ENCODE measurements at places on chromosomes 1 and 21.

DNA sequence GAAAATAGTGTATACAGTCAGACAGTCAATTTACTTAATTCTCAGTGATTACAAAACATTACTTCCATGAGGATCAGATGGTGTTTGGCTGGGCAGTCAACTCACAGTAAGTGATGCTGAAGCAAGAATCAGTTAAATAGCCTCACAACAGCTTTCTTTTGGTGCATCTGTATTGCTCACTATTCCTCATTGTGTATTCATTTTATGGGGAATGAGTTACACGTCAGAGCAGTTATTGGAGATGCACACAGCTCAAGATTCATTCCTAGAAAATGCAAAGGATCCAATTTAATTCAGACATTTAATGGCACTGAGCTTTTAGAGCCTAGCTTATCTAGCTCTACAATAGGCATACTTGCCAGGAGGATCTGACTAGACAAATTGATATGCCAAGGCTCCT lies 150.6 kb downstream of the HS2ST1 start:
- DNase-seq, result no peak

GRCh38 chr1:4027492-4028138 lies 127.5 kb upstream of the C1orf174 start:
- DNase-seq, result no peak

DNA sequence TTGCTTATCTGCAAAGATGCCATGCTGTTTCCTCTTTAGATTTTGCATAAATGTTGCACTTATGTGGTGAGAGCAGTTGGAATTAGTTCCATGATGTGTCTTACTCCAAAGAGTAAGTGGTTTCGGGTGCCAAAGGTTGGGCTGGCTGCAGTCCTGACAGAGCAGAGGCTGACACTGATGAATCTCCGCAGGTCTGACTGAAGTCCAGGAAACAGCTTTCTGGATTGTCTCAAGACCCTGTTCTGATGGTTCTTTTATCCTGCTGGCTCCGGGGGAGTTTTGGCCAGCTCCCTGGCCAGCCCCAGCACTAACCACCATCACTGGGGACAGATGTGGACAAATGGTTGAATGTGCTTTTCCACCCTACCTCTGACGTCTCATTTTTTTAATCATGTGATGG lies 207.2 kb upstream of the KIAA0040 start:
- no peak for DNase-seq

DNA sequence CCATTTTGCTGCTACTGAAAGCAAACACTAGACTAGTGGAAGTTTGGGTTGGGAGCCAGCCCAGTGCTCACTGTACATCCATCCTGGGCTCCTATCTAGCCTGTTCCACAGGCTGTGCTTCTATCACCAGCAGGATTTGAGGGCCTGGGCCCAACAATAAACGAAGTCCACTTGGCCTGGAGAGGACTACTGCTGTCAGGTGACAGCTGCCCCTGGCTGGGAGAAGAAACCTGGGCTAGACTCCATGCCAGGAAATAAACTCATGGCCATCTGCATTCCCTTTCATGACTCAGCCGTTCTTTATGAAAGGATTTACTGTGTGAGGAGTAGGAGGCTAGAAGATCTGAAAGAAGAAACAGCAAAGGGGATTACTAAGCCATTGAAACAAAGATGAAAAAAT lies 35.5 kb downstream of the COLGALT2 start:
- DNase-seq, result peak; percentile 49

DNA sequence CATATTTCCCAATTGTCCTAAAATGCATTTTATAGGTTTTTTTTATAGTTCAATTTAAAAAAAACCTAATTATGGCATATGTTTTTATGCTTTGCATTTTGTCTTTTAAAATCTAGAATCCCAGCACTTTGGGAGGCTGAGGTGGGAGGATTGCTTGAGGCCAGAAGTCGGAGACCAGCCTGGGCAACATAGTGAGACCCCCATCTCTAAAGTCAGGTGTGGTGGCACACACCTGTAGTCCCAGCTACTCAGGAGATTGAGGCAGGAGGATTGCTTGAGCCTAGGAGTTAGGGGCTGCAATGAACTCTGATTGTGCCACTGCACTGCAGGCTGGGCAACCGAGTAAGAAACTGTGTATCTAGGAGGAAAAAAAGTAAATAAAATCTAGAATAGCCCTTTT lies 137.2 kb upstream of the POU3F1 start:
- no peak for DNase-seq

GRCh38 chr1:2180297-2181245 lies 14.0 kb downstream of the FAAP20 start:
- DNase-seq, result no peak

- no peak for DNase-seq
These were observed 66.1 kb upstream of the ATP1A1 start for GRCh38 chr1:116306840-116307442.

DNA sequence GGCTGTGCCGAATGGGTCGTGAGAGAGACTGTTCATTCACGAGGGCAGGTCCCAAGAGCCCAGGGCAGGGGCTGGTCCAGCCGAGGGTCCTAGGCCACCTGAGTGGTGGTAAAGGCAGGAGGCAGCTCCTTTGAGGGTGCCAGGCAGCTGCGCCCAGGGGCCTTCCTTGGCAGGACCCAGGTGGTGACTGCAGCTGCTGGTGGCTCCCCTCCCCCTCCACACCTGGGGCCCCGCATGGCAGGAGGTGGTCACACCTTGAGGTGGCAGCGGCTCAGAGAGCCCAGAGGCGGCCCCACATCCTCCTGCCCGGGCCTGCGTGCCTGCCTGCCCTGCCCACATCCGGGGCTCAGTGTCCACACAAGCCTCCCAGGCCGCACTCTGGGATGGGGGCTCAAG lies 9.8 kb upstream of the PLCH2 start:
- no peak for DNase-seq

- no peak for DNase-seq
These were observed 383.3 kb upstream of the KAZN start for GRCh38 chr1:14215151-14215550.

DNA sequence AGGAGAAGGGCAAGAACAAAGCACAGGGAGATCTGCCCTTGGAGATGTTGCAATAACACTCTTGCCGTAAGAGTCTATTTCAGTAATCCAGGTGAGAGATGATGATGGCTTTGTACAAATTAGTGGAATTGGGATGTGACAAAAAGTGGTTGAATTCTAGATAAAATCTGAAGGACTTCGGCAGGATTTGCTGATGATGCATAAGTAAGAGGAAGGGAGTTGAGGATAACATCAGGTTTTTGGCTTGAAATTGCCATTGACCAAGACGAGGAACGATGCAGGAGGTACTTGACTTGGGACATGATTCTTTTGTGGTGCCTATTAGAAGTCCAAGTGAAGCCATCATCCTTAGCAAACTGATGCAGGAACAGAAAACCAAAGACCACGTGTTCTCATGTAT lies 238.1 kb downstream of the GRIK1 start:
- DNase-seq, result no peak

DNA sequence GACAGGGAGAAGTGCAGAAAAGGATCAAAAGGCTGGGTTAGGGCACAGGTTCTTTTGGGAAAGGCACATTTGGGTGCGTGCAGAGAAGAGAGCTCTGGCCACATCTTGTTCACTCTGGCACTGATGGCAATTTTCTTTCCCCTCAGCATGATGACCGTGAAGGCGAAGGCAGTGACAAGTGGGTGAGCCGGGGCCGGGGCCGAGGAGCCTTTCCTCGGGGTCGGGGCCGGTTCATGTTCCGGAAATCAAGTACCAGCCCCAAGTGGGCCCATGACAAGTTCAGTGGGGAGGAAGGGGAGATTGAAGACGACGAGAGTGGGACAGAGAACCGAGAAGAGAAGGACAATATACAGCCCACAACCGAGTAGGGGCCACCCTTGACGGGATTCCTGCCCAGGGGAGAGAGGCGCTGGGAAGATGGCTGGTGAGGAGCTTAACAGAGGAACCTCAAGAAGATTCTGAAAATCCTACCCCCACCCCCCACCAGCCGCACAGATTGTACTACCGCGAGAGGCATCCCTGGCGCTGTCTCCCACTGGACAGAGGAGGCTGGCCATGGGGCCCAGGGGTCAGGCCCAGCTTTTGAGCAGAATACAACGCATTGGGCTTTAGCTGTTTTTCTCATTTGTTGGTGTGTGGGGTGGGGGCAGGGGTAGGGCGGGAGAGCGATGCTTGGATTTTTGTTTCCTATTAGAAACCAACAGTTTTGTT lies 2.4 kb upstream of the SH3D21 start:
- no peak for DNase-seq

- no peak for DNase-seq
These were observed 8.0 kb upstream of the BCAR3 start for GRCh38 chr1:93689521-93690223.

- DNase-seq, result peak; percentile 56
These were observed 11.6 kb downstream of the SCNN1D start for GRCh38 chr1:1291548-1292441.

- no peak for DNase-seq
These were observed 21.8 kb downstream of the TRPM2 start for GRCh38 chr21:44375281-44375651.

GRCh38 chr1:38027201-38028104 lies 14.9 kb downstream of the UTP11 start:
- no peak for DNase-seq

- no peak for DNase-seq
These were observed 211.4 kb upstream of the PKN2 start for GRCh38 chr1:88472714-88473113.

DNA sequence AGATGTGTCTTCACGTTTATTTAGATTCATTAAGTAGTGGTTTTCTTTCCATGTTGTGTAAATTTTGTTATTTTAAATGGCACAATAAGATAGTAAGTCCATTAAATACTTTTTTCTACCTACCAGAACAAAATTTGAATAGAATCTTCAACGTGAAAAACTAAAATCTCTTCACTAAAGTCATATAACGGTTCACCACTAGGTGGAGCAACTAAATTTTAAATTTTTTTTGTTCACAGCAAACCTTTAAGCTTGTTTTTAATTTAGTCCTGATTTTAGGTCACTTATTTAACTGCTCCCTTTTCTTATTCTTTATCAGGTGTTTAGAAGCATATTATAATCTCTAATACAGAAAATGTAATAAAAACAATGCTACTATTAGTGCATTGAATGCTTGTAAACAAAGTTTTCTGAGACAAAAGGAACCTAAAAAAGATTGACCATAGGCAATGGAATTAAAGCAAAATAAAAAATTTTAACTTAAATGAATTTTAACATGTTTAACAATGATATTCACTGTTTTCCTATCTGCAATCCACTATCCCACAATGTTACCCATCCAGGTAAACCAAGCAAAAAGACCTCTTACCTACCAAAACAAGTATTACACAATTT lies 28.3 kb upstream of the PKN2 start:
- DNase-seq, result no peak

GRCh38 chr1:184620469-184620868 lies 134.2 kb downstream of the EDEM3 start:
- DNase-seq, result no peak

DNA sequence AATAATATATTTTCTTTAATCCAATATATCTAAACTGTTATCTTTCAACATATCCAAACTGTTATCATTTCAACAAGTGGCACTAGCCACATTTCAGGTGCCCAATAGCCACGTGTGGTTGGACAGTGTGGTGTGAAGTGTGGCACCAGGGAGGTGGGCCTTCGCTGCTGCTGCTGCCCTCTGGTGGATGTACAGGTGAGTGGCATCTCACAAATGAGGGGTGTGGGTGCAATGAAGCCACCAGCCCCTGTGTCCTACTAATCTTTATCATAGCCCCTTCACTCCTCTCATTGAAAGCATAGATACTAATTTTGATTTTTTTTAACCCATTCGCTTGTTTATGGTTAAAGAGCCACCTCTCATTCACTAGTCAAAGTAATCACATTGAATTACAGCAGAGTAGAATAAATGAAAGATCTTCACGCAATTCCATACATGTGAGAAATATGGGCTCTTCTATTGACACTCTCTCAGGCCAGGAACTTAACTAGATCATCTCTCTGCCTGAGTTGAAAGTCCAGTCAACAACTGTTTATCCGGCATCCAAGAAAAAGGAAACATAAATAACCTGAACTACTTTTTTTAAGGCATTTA lies 499.2 kb downstream of the OMA1 start:
- DNase-seq, result no peak

GRCh38 chr1:157335056-157335455 lies 196.9 kb upstream of the ETV3 start:
- no peak for DNase-seq

DNA sequence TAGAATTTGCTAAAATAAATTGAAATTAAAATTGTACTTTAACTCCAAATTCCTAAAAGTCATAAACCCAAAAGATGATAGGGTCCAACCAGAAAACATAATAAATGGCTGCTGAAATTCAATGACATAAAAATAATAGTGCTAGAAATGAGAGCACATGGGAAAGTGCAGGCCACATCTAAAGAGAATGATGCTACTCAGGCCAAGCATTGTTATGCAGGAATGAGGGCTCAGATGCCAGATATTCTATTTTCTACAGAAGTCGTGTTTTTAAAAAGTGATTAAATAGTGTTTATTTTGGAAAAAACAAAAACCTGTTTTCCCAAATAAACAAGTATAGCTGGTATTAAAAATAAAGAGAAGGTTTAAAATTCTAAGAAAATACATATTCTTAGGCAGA lies 234.4 kb downstream of the KCNT2 start:
- DNase-seq, result no peak

- DNase-seq, result no peak
These were observed 77.0 kb downstream of the FAM78B start for GRCh38 chr1:166089804-166090203.

- DNase-seq, result no peak
These were observed 16.6 kb upstream of the SLFNL1 start for GRCh38 chr1:41038110-41038509.

DNA sequence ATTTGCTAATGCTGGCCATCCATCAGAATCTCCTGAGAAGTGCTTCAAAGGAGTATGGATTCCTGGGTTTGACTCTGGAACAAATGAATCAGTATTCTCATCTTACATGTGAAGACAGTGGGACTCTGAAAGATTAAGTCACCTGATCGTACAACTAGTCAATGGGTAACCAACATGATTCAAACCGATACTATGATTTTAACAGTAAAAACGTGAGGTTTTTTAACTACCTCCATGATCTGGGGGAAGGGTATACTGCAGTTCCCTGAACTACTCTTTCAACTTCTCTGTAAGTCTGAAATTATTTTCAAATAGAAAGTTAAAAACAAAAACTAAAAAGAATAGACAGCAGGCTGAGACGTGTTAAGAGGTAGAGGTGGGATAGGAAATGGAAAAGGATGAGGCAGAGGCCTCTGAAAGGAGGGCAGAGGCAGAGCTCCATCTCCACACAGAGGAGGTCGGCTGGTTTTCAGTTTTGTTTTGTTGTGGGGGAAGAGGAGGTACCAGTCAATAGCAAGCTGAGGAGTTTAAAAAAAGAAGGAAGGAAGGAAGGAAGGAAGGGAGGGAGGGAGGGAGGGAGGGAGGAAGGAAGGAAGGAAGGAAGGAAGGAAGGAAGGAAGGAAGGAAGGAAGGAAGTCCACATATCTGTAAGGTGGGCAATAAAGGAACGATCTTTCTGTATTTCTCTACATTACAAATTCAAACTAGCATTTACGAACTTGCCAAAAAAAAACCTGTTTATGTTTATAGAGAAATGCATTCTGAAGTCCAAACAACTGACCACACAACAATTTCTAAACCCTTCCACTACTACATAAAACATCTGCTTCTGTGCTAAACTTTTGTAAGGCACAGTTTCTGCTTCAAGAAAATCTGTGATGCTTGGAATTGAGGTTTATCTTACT lies 213.1 kb downstream of the RERE start:
- no peak for DNase-seq

- no peak for DNase-seq
These were observed 1.0 kb downstream of the YOD1 start for GRCh38 chr1:207049974-207050391.
